ENCODE measurements at places on chromosomes 16 and 17.

- no peak for DNase-seq
Observed at GRCh38 chr16:73151225-73151624, 103.3 kb upstream of the ZFHX3 start.

- no peak for DNase-seq
Observed at GRCh38 chr16:85514598-85515318, 98.4 kb upstream of the GSE1 start.

- no peak for DNase-seq
Observed at GRCh38 chr16:48323783-48324775, 61.1 kb downstream of the SIAH1 start.

DNA sequence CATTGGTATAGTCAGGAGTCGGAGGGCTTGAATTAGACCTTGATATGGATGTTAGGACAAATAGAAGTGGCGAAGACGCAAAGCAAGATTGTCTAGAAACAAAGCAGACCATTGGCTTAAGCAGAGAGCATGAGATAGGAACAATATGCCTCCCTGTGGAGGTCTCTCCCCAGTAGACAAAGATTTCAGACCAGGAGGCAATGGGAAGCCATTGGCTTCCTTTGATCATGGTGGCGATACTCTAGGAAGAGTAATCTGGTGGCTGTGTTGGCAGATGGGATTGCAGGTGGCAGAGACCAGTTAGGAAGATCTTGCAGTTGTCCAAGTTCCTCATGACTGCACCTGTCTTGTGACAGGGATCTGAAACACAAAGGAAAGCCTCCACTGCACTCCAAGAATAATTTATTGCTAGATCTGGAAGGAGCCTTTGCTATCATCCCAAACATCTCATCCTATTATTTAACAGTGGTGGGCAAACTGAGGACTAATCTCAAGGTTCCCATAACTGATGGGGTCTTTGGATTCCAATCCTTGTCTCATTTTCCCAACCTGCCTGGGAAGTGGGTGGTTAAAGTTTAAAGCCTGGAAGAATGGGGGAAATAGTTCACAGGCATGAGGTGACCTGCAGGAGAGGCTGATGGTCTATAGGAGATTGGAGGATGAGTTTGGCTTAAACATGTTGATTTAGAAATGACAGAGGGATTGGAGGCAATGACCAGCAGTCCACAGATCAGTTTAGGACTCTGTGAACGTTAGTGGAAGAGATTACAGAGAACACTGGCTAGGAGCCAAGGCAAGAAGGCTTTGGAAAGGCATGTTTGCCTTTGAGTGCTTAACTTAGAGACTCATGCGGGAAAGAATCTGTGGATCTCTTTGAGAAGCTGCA is 37.0 kb downstream of the HLF start:
- DNase-seq, result no peak

DNA sequence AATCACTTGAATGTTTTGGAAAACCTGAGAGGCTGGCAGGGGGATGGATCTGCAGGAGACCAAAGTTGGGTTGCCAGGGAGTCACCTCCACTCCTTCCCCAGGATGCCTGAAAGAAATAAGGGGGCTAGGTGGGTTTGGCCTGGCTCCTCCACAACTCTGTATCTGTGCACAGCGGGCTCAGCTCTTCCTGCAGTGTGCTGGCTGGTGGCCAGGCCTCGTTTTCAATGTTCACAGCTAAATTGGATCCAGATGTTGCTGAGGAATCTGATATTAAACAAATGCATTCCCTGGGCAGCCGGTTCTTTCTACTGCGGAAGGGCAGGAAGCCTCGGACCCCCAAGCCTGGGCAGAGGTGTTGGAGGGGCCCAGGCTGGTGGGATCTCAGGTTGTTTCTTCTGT is 106.2 kb downstream of the N4BP1 start:
- DNase-seq, result no peak

DNA sequence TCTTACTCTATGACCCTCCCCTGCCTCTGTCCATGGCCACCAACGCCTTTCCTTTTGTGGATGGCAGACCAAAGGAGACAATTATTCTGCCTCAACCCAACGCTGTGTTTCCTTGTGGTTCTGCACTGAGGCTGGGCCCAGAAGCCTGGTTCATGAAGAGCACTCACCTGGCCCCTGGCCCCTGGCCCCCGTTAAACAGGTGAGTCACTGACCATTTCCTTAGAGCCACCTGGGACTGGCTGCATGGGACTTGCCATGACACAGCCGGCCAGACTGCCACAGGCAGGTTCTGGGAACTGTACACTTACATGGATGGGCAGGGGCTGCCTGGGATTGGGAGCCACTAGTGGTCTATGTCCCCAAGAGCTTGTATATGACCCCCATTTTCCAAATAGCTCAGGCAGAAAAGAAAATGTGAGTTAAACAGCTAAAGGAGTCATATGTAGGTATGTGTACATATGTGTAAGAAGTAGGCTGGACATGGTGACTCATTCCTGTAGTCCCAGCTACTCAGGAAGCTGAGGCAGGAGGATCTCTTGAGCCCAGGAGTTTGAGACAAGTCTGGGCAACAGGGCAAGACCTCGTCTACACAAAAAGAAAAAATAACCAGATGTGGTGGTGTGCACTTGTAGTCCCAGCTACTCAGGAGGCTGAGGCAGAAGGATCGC is 181.9 kb upstream of the CACNG5 start:
- DNase-seq, result no peak

DNA sequence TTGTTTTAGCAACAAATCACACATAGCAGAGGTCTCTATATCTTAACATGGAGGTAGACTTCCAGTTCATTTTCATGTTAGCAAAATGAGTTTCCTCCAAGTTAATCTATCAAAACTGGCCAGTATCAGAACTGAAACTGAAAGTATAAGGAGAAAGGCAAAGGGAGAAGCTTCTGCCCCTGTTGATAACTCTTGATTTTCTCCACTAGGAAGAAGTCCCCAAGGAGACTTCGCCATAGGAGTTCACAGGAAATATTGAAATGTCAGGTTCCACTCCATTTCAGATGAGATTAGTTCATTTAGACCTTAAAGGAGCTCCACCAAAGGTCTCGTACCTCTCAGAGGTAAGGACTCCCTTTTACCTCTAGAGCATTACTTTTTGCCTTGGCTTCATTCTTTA is 1.2 kb upstream of the OGFOD3 start:
- DNase-seq, result no peak

DNA sequence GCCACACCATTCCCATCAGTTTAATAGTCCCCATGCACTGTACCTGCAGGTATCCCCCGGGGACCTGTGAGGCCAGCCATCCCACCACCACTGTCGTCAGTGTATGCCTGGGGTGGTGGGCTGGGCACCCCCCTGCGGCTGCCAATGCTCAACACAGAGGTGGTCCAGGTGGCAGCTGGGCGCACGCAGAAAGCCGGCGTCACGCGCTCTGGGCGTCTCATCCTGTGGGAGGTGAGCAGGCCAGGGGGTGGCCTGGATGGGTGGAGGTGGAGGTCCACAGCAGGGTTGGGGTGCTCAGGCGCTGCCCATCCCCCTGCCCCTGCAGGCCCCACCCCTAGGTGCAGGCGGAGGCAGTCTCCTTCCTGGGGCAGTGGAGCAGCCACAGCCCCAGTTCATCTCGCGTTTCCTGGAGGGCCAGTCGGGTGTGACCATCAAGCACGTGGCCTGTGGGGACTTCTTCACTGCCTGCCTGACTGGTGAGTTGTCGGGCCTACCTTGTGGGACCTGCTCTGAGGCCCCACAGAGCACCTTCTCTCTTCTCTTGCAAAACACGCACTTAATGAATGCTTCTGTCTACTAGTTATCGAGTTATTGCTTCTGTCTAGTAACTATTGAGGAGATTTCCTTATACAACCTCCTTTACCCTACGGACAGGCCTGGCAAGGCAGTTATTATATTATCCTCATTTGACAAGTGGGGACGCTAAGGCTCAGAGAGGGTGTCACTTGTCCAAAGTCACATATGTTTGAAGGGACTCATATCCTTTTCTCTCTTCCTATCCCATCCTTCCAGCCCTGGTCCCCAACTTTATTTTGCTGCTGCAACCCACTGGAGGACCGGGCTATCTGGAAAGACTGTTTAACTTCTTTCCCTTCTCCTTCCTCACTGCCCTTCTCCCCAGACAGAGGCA is 5.8 kb upstream of the TRAF4 start:
- DNase-seq, result no peak

DNA sequence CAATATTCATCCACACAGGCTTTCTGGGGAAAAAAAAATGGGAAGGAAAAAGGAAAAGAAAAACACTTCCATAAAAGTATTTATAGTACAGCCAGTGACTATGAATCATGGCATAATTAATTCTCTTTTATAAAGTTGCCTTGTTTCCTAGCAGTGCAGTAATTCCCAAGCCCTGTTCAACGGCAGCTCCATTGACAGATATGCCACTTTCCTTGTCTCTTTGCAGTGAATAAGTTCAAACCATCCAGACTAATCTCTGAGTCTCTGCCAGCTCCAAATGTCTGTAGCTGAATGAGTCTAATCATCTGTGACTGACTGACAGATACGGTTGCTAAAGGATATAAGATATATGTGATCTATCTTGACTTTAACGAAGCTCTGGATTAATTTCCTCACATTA is 52.9 kb upstream of the KCNJ16 start:
- DNase-seq, result no peak

DNA sequence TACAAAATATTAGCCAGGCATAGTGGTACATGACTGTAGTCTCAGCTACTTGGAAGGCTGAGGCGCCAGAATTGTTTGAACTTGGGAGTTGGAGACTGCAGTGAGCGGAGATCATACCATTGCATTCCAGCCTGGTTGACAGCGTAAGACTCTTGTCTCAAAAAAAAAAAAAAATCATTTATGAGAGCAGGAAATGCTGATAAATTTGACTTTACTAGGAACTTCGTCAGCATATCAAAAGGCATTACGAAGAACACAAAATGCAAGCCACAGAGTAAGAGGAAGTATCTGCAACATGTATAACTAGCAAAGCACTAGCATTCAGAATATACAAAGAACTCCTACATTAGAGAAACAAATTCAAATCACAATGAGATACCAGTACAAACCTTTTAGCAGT is 279.3 kb downstream of the ZFHX3 start:
- DNase-seq, result no peak

DNA sequence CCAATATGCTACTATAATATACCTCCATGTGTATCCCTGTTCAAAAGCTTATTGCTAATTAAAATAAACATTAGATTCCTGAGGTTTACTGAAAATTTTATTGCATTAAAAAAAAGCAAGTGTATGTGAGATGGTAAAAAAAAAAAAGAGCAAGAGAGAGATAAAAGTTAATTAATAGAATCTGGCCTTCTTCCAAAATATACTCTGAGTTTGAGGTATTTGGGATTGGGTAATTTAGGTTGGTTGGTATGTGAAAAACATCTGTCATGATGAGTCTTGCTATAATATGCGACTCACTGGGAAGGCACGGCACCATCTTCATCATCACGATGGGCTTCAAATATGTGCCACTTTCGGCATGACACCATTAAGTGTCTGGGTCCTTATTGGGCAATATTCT is 711.1 kb upstream of the SOX9 start:
- no peak for DNase-seq

DNA sequence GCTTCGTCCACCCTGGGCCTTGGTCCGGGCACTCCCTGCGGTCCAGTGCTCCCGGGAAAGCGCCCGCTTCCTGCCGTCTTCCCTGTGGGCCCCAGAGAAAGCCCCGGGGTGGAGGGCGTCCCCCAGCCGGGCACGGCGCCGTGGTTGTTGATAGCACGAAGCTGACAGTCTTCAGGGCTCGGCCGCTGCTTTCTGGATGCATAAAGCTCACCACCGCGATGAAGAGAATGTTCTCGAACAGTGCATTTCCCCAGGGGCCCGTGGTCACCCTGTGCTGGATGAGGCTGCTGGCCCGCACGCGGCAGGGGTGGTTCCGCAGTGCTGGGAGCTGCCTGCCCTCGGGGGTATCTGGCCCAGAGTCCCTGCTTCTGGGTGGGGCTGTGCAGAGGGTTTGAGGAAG is 53.2 kb downstream of the BAHCC1 start:
- DNase-seq, result no peak

- DNase-seq, result no peak
Observed at GRCh38 chr17:77708049-77708448, 250.5 kb upstream of the TNRC6C start.

DNA sequence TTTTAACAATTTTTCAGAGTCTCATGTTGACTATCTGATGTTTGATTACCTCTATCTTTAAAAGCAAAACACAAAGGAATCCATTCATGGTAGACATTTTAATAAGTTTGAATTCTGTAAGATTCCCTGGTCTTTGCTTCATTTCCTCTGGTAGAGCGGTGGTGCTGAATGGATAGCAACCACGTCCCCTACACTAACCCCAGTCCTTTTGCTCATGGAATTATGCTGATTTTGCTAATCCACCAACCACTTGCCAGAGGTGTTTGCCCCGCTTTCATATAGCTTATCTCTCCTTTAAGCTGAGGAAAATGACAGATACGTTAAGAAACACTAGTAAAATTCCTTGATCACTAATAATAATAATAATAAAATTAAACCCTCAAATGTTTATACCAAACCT is 9.5 kb downstream of the KCNJ16 start:
- no peak for DNase-seq

DNA sequence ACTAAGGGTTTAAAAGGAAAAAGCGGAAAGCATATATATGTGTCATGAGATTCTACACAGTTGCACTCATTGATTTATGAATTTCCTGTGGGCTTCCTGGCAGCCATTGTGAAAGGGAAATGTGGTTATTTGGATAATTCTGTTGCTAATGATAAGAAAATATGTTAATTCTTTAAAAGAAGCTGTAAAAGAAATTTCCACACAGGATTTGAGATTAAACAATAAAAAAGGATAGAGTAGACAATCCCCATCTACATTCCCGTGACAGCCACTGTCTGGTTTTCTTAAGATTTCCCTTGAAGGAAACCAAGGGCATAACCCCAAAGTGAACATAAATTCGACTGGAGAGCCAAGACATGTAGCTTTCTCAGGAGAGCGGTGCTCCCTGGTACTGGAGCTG is 397.5 kb downstream of the CPPED1 start:
- DNase-seq, result no peak

DNA sequence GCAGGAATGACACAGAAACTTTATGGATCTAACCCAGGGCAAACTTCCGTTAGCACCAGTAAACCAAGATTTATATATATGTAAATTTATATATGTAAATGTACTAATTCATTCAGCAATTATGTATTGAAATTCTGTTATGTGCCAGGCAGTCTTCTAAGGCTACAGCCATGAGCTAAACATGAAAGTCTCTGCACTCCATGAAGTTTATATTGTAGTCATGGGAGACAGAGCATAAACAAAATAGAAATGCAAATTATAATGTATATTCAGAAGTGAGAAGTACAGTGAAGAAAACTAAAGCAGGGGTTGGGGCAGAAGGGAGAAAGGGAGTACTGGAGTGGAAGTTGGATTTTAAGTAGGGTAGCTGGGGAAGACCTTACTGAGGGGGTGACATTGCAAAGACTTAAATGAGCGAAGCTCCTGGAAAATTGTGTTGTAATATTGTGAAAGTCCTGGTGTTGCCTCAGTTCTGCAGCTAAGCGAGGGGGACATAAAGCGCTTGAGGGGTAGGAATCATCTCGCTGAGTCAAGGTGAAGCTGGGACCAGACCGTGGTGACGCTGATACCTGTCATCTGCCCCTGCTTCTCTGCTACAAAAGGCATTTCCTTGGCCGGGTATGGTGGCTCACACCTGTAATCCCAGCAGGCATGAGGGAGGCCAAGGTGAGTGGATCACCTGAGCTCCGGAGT is 64.8 kb downstream of the YPEL2 start:
- no peak for DNase-seq
